ENCODE measurements at places on chromosomes 7 and 10. TPM values are rescaled to one million over a fixed set of nuclear protein-coding genes. Genes with fewer than 3 reads are reported as not detected.

Gene FAM25A
- not detected for total RNA-seq

DNA sequence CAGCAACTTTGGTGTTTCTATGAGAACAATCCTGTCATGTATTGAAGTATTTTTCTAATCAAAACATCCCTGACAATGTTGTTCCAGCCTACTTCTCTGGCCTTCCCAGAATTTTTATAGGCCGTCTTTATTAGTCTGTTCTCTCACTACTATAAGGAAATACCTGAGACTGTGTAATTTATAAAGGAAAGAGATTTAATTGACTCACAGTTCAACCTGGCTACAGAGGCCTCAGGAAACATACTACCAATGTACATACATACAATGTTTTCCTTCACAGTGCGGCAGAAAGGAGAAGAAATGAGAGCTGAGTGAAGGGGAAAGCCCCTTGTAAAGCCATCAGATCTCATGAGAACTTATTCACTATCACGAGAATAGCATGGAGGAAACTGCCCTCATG is 484.7 kb upstream of the PODXL start:
- no peak for DNase-seq

GRCh38 chr10:60536529-60537114 is 146.9 kb upstream of the ANK3 start:
- DNase-seq = peak; percentile 19

DNA sequence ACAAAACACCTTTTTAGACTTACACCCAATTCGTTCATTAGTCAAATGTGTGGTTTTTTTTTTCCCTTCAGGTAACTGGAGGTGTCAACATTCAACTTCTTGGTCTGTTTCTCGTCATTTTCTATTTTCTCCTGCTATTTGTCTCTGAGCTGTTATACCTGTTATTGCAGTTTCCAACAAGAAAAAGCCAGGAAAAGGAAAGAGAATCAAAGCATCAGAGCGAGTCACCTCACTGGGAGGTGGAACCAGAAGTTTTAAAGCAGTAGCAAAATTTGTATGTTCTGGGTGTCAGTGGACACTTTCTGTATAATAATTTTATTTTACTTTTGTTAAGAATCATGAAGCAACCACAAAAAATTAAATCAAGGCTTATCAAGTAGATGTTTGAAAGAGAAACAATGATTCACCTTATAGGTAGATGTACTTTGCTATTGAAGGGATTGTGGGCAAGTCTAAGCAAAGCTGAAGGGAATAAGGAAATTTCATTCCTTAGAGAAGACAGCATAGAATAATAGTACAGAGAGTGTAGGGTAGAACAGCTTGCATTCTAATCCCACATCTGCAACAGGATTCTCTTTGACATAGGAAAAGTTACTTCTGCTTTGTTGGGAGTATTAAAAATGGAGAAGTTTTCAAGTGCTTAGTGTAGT is 675.8 kb downstream of the PCDH15 start:
- no peak for DNase-seq

DNA sequence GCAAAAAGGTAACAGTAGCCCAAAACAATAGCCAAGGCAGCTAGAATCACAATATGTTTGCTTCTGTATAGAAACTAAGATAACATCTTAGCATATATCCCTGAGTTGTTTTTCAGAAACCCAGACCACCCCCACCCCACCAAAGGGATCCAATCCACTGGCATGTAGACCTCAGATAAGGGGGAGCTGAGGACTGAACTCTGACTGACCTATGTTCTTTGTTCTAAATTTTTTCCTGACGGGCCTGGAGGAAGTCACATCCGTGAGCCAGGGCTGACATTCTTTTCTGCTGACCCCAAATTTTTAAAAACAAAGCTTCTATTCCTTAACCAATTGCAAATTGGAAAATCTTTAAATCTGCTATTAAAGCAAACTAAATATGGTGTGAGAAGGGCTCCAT is 493.9 kb upstream of the IGFBP3 start:
- DNase-seq = no peak

All from activated naive CD4-positive, alpha-beta T cell treated with anti-CD3 and anti-CD28 coated beads, Interleukin-2, amount 50 U/mL, for 72 hours (primary cell).